Astrocyte (in vitro differentiated cells and primary cell): ENCODE measurements at places on chromosomes 2 and 18. TPM values are rescaled to one million over a fixed set of nuclear protein-coding genes. Genes with fewer than 3 reads are reported as not detected.

BMP10 gene
- total RNA-seq: not detected in 2 replicates

ALPI gene
- not detected in 2 replicates for total RNA-seq

RBM44 gene
- 0.29 and 0.32 TPM in 2 replicates for total RNA-seq

MLPH gene
- 14.2 and 16.2 TPM in 2 replicates for total RNA-seq

GNAL gene
- total RNA-seq: 3.6 and 4.5 TPM in 2 replicates

HSPE1 gene
- 114 and 139 TPM in 2 replicates for total RNA-seq

TUBB6 gene
- 485 and 528 TPM in 2 replicates for total RNA-seq

IL37 gene
- total RNA-seq: not detected in 2 replicates

MTCL1 gene
- total RNA-seq: 48.6 and 59.3 TPM in 2 replicates

GRCh38 chr2:219252900-219253752, at the start of gene TUBA4B:
TUBA4B (plus strand) TSS chr2:219253243; CDS start chr2:219253408, 165 bp downstream.
- DNase-seq: peak; percentile 34

DNA sequence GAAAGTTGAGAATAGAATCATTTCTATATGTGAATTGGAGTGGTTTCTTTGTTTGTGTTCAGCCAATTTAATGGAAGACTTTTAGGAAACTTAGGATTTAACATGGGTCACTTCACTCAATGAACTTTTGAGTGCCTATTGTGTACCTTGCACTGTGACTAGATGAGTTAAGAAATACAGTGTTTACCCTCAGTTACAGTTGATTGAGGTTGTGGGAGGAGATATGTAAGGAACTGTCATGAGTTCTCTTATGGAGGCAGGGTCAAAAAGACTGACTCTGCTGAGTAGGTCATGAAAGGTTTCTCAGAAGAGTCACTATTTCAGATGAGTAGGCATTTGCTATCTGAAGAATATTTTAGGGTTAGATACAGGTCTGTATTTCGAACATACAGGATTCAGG, 98.6 kb downstream of the RAB3GAP1 start:
- DNase-seq: no peak

GRCh38 chr2:225398372-225398771, 1.1 kb upstream of the NYAP2 start:
- DNase-seq: no peak

GRCh38 chr2:85704800-85705679, 10.9 kb downstream of the GNLY start:
- DNase-seq: peak; percentile 44

- DNase-seq: no peak
Measured at GRCh38 chr2:25397777-25398176, 56.1 kb upstream of the DNMT3A start.

DNA sequence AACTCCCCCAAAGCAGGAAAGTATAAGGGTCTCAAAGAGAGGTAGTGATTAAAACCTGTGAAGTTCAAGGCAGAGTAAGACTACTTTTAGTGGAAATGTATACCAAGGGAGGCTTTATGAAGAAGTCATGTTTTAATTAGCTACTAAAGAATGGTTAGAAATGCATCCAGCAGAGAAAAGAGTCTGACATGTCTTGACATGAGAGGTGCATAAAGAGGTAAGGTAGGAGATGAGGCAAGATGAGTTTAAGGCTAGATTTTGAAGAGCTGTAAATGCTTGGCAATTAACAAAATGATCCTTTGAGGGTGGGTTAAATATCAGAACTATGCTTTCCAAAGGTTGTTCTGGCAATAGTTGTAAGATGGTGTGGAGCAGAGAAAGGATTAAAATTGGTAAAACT, 88.7 kb upstream of the WDSUB1 start:
- DNase-seq: no peak

GRCh38 chr2:14633061-14633460, 544 bp downstream of the LRATD1 start:
- DNase-seq: no peak

DNA sequence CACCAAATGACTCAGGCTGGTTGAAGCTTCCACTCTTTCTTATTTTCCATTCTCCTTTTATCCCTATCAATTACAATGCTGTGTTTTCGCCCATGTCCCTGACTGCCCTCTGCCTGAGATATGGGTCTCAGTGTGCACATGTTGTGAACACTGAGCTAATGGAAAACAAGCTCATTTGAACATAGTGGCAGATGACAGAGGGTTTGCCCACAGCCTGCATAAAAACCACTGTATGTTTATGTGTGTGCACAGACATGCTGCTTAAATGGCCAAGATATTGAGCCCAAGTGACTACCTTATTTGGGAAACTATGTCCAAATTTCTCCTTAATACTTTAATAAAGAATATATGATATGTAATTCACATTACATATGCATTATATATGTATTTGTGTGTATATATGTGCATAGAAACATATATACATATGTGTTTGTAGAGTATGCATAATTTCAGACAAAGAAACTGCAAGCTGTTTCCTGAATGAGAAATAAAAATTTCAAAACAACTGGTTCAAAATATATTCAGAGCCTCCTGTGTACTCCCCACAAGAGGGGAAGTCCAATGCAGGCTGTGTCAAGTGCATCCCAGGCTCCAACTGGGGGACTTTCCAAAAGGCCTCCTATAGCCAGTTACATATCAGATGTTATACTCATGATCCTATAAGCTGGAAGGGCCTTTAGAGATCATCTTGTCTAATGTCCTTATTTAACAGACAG, 92.7 kb upstream of the CD302 start:
- no peak for DNase-seq

DNA sequence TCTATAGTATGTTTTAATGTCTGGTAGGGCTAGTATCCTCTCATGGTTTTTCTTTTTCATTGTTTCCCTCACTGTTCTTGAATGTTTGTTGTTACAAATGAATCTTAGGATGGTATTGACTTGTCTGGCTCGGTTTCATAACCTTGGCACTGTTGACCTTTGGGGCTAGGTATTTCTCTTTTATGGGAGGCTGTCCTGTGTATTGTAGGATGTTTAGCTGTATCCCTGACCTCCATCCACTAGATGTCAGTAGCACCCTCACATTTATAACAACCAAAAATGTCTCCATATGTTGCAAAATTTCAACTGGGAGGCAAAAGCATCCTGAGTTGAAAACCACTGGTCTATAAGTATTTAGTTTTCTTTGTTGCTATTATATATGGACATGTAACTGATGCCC, 7.0 kb upstream of the AOX1 start:
- no peak for DNase-seq

DNA sequence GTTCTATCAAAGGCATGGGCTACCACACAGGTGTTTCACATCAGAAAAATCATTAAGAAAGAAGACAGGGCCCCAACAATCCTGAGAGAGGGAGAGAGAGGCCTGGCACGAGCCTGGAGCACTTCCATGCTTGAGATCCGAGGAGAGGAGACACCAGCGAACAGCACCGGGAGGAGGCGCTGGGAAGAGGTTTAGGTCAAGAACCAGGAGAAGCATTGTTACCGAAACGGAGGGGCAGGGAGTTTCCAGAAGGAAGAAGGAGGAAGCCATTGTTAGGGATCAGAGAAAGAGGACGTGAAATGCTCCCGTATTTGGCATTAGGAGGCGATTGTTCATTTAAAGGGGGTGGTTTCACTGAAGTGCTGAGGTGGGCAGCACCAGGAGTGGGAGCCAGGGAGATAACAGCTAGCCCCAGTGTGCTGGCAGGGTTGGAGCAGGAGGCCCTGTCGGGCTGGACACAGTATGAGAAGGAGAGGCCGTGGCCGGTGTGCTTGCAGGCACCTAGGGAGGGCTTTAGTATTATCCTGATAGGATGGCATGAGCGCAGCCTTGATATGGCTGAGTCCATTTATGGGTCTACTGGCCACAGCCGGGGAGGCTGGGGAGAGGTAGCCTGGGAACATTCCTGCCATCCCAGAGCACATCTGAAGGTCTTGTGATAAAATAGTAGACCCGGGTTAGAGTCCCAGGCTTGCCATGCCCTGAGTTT, 244.9 kb downstream of the KLHL29 start:
- no peak for DNase-seq

- DNase-seq: no peak
Measured at GRCh38 chr2:133314795-133315194, 253.5 kb downstream of the NCKAP5 start.

GRCh38 chr2:226488034-226488433, 311.6 kb downstream of the IRS1 start:
- no peak for DNase-seq

GRCh38 chr2:241777170-241777685, 606 bp downstream of the GAL3ST2 start:
- DNase-seq: no peak

DNA sequence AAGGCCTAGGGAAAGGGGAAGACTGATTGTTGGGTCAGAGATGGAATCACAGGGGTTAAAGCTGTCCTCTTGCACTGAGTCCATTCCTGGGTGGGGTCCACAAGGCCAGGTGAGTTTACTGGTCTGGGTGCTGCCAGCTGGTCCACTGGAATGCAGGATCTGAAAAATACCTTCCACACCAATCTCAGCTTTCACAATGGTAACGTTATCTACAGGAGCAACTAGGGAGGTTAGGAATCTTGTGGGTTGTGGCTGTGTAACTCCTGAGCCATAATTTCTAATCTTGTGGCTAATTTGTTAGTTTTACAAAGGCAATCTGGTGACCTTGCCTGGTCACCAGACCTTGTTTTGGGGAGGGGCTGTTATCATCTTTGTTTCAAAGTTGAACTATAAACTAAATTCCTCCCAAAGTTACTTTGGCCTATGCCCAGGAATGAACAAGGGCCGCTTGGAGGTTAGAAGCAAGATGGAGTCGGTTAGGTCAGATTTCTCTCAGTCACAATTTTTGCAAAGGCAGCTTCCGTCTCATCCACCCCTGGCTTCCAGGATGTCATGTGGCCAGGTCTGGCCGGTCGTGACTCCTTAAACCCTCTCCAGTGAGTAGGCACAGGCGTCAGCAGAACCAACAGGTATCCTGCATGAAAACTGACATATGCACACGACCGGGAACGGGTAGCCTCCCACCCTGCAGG, 123.3 kb upstream of the SH3BP4 start:
- peak; percentile 76 for DNase-seq

DNA sequence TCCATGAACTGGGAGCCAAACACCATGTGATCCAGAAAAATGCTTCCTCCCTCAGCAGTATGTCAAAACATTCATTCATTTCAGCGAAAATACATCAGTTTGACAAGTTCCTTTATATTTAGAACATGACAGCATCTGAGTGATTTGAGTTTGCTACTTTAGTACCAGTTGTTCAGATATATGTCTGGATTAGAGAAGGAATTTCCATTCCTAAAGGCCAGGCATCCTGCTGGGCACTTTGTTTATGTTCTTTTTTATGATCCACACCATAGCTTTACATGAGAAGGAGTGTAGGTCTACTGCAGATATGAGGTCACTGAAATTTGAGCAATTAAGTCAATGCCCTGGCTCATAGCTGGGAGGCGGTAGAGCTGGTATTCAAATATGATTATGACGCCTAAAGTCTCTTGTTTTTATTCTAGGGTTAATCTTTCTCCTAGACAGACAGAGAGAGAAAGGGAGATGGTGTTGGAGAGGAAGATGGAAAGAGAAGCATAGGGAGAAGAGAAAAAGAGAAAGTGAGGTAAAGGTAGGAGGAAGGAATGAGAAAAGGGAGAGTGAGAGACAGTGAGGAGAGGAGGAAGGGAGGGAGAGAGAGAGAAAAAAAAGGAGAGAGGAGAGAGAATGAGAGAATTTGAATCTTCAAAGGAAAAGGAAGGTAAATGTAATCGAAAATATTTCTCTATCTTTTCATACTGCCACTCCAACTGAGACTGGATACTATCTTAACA, 839.5 kb upstream of the FANCL start:
- no peak for DNase-seq

DNA sequence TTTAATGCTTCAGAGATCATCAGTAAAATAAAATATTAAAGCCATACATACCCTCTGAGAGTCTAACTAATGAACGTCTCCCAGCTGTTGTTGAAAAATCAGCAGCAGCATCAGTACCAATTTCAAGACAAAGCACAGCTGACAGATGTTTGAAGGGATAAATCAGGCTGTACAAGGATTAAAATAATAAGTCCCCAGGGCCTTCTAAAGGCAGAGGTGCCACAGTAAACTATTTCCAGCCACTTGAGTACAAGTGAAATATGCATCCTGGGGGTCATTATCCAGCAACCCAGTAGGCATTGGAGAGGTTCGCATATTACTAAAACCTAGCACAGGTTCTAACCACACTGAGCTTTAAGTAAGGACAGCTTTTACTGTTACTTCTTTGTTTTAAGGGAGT, 76.9 kb downstream of the NXPH2 start:
- no peak for DNase-seq

DNA sequence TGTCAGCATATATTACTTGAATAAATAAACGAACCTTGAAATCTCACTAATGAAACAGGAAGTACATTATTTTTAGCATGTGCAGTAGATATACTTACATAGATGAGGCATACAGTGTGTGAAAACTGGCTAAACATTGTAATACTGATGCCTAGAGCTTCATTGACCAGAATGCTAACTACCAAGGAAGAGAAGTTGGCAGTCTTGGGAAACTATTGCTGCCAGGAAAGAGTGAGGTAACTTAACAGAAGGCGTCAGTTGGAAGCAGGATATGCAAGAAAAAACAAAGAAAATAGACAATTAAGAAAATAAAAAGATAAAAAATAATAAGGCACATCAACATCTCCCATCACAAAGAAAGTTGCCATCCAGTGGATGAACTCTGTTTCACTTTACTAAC, 963.0 kb downstream of the TDRD15 start:
- DNase-seq: no peak

- DNase-seq: no peak
Measured at GRCh38 chr2:233422050-233422639, 67.9 kb downstream of the DGKD start.

DNA sequence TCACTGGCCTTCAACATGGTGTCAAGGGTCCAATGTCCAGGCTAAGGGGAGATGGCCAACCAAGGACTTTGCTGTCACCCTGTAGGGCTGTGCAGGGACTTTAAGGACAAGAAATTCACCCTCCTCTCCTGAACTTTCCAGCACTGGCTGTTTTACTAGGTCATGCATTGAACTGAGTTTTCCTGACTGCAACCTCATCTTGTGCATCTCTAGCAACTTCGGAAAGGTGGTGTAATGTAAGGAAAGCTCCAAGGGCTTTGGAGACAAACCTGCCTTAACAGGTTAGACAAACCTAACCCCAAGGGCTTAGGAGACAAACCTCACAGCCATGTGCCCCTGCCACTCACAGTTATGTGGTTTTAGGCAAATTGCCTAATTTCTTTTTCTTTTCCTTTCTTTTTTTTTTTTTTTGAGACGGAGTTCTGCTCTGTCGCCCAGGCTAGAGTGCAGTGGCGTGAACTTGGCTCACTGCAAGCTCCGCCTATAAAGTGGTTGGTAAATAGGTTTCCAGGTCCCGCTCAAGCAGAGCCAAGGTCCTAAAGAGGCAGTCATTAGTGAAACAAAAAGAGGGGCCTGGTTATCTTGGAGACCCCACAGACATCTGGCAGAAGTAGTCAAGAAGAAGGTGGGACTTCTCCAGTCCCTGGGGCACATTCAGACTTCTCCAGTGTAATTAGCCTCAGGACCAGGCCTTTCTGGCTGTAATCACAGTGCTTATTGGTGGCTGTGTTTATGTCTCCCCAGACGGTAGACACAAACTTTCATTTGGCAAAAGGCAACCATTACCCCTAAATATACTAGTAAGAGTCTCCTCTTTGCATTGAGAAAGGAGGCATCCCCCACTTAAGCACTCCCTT, 37.6 kb upstream of the PMAIP1 start:
- DNase-seq: no peak
